MCF 10A (cell line): ENCODE measurements at places on chromosomes 2 and 18. TPM values are rescaled to one million over a fixed set of nuclear protein-coding genes. Genes with fewer than 3 reads are reported as not detected.

DNA sequence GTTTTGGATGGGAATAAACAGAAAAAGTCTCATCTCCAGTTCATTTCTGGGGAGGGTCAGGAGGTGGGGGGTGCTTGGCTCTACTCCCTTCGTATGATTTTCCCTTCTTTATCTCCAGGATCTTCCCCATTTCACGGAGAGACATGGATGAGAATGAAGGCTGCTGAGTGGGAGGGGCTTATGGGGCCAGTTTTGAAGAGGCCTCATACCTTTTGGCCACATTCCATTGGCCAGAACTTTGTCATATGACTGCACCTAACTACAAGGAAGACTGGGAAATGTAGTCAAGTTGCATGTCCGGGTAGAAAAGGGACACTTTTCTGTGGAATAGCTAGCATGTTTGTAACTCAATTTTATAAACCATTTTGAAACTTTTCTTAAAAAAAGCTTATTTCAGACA lies 117.6 kb downstream of the NEDD4L start:
- DNase-seq = peak; percentile 35
- H3K4me1 ChIP-seq = no peaks in the 10 kb centered on the region
- no peak overlapping the region for H3K27ac ChIP-seq
- H3K27me3 ChIP-seq = no peaks in the 10 kb centered on the region
- H3K4me3 ChIP-seq = no peak overlapping the region

DNA sequence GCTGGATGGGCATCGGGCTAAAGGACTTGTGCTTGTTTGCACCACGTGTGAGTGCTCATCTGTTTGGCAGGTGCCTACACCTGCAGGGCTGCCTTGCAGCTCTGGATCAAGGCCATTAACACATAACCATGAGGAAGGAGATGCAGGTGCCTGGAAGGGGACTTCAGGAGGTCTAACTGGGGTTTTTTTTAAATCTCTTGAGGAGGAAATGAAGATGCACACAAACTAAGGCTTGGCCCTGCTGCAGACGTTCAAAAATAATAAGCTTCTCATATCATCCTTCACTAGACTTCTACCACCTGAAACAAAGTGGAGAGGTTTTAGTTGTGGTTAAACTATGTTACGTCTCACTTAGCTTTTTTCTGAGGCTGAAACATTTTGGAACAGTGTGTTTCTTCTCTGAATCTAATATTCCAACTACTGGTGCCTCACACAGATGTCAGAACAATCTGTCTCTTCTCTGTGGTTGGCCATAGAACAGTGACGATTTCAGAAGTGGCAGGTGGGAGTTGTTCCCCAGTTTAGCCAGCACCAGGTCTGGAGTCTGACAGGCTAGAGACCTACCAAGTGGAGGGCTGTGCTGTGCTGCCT lies 36.5 kb downstream of the BCL2L11 start:
- H3K4me1 ChIP-seq = peaks cover 34% of the 10 kb centered on the region
- H3K27me3 ChIP-seq = no peaks in the 10 kb centered on the region
- DNase-seq = no peak

DNA sequence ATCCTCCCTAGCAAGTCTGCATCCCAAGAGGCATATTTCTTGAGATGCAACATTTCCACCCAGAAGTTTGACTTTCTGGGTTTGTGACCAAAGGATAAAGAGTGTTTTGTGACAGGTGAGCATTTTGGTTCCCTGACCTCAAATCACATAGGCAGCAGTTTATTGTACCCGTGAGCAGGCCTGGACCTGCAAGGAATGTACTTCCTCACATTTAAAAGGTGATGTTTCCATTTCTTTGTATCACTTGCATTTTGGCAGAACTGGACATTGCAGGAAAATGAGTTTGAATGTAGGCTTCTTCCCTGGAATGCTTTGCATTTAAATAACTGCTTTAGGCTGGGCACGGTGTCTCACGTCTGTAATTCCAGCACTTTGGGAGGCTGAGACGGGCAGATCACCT lies 160.7 kb downstream of the ALPK2 start:
- H3K27ac ChIP-seq = no peak overlapping the region
- H3K36me3 ChIP-seq = peaks cover 5% of the 10 kb centered on the region
- DNase-seq = peak; percentile 31
- no peaks in the 10 kb centered on the region for H3K27me3 ChIP-seq

DNA sequence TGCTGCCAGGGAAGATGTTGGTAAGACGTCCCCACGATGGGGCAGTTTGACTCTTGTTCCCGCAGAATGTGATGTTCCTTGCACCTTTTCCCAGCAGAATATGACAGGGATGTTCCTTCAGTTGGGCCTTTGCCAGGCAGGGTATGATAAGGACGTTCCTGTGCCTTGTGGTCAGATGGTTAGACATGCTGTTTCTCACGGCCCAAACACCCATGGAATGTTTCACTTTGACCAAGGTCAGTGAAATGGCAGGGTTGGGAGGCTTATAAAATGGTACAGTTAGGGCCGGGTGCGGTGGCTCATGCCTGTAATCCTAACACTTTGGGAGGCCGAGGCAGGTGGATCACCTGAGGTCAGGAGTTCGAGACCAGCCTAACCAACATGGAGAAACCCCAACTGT lies 40.3 kb upstream of the YPEL5 start:
- DNase-seq = no peak
- H3K27ac ChIP-seq = no peak overlapping the region
- H3K36me3 ChIP-seq = no peaks in the 10 kb centered on the region
- no peak overlapping the region for H3K4me3 ChIP-seq

DNA sequence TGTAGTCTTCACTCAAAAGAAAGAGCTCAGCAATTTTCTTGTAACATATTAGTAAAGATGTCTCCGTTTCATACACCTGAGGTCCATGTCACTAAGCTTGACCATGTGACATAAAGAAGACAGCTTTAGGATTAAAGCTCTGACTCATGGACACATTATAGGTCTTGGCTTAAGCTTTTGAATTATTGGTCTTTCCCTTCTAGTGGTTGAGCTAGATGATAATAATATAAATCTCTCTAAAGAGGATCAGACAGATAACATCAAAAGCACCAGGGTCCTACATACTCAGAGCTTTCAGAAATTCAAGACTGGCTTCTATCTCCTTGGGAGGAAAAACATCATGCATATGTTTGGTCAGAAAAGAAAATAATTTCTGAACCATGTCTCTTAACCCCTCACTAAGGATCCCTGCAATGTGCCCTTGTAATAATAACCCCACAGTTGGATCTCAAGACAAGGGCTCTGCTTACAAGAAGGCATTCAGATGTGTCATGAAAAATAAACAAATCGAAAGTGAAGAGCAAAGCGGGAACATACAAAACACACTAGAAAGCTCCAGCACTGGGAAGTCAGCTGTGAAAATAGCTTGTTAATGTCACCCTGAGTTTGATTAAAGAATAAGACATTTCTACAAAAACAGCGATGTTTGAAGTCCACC lies 174.5 kb downstream of the PID1 start:
- H3K27ac ChIP-seq = no peak overlapping the region
- no peak for DNase-seq
- H3K4me3 ChIP-seq = no peak overlapping the region
- peaks cover 12% of the 10 kb centered on the region for H3K4me1 ChIP-seq
- peaks cover 28% of the 10 kb centered on the region for H3K36me3 ChIP-seq

DNA sequence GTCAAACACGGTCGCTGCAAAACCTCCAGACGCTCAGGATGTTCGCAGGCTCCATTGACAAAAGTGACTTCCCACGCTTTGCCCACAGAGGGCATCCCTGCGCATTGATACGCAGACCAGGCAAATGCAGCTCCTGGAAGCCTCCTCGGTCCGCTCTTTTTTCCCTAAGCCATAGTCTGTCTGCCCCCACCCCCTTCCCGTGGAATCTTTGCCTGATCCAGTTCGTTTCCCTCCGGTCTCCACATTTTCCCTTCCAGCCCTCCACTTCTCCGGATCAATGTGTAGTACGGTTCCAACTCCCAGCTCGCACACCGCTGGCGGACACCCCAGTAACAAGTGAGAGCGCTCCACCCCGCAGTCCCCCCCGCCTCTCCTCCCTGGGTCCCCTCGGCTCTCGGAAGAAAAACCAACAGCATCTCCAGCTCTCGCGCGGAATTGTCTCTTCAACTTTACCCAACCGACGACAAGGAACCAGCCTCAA lies at the start of gene DCC:
TSS of gene DCC (plus strand) at position 307 of the 481 bp plus-strand sequence. CDS start 591 bp downstream, outside the sequence.
- H3K4me1 ChIP-seq = no peaks in the 10 kb centered on the region
- H3K36me3 ChIP-seq = no peaks in the 10 kb centered on the region
- H3K27me3 ChIP-seq = no peaks in the 10 kb centered on the region
- peak; percentile 6 for DNase-seq

DNA sequence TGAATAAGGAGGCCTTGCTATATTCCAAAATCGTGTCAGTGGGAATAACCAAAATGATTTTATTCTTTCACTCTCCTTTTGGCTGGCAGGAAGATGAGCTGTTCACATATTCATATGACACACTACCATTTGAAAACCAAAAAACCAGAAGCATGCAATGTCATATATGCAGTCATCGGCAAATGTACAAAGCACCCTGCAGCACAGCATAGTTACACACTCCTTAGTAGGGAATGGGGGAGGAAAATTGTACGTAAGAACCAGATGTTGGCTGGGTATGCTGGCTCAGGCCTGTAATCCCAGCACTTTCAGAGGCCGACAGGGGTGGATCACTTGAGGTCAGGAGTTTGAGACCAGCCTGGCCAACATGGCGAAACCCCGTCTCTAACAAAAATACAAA lies 176.6 kb downstream of the GFPT1 start:
- DNase-seq = no peak
- no peak overlapping the region for H3K4me3 ChIP-seq
- no peaks in the 10 kb centered on the region for H3K27me3 ChIP-seq
- peaks cover 8% of the 10 kb centered on the region for H3K36me3 ChIP-seq
- H3K4me1 ChIP-seq = peaks cover 9% of the 10 kb centered on the region
- no peak overlapping the region for H3K27ac ChIP-seq

- H3K36me3 ChIP-seq = no peaks in the 10 kb centered on the region
- H3K27ac ChIP-seq = no peak overlapping the region
- no peak overlapping the region for H3K4me3 ChIP-seq
- DNase-seq = no peak
Measured at GRCh38 chr2:194090251-194090905, 1566.6 kb upstream of the SLC39A10 start.

DNA sequence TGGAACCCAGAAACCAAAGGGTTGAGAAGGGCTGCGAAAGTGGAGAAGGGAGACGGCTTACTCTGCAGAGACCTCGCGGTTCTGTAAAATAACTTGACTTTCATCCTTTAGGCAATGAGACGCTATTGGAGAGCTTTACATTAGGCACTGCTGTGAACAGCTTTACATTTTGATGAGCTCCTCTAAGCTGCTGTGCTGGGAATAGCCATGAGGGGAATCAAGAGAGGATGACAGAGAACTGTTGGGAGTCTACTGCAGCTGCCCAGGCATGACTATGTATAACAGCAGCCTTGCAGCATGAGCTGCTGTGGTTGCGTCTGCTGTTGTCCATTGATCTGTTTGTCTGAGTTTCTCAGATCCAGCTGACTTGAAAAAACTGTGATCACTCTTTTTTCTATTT lies 310.8 kb upstream of the MAP2 start:
- H3K27me3 ChIP-seq = peaks cover 9% of the 10 kb centered on the region
- no peaks in the 10 kb centered on the region for H3K36me3 ChIP-seq
- H3K4me3 ChIP-seq = no peak overlapping the region
- no peak overlapping the region for H3K27ac ChIP-seq

DNA sequence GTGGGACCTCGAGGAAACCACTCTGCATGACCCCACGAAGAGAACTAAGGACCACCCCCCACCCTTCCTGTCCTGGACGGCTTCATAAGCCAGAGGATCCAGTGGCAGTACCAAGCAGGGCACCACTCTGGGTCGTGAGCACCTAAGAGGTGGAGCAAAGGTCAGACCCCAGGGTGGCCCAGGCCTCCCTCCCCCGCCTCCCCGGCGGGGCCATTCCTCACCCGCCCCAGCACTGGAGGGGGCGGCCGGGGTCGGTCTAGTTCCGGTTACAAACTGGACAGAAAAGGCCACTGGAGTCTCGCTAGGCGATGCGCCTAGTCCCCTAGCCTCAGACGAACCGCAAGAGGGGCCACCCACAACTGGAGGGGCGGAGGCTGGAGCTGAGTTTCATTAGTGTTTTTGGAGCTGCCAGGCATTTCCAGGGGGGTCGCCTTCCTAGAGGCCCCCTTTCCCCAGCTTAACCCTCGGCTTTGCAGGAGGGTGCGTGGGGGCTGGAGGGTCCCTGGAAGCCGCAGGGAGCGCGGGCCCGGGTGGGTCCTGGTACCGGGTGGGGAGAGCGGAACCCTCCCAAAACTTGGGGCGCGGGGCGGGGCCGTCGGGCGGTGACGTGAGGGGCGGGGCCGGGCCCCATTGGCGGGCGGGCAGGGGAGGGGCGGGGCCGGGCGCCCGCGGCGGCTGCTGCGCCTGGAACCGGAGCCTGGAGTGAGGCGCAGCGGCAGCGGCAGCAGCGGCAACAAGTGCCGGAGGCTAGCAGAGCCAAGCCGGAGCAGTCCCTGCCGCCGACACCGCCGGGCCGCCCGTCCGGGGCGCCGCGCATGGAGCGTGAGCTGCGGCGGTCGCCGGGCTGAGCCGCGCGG lies at the start of gene B3GNT2:
TSS of gene B3GNT2 (plus strand) at position 695 of the 857 bp plus-strand sequence. CDS start 26,106 bp downstream, outside the sequence.
- peak; percentile 71 for DNase-seq
- H3K4me1 ChIP-seq = peaks cover 20% of the 10 kb centered on the region
- H3K36me3 ChIP-seq = no peaks in the 10 kb centered on the region
- H3K27me3 ChIP-seq = no peaks in the 10 kb centered on the region

DNA sequence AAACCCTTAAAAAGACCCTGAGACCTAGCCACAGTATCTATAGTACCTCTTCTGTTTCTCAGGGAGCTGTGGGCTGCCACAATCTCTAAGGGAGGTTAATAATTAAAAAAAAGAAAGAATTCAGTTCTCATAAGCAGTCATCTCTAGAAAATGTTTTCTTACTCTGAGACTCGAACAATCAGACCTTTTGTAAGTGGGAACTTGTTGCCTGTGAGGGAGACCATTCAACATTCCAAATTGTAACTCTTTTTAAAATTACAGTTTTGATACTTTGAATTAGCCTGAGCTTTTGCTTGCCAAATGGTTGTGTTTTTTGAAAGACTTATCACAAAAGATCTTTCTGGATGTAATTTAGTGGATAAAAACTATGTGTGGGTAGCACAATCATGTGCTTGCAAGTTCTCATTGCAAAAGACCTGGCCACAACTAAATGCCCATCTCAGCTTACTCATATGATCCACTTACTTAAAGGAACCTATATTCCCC lies 33.3 kb downstream of the IL1R2 start:
- H3K36me3 ChIP-seq = no peaks in the 10 kb centered on the region
- no peaks in the 10 kb centered on the region for H3K27me3 ChIP-seq
- peak overlapping the region; percentile 69 for H3K27ac ChIP-seq

GRCh38 chr2:33488715-33489540 lies 12.5 kb downstream of the RASGRP3 start:
- H3K4me3 ChIP-seq = no peak overlapping the region
- no peaks in the 10 kb centered on the region for H3K36me3 ChIP-seq
- no peaks in the 10 kb centered on the region for H3K27me3 ChIP-seq
- H3K27ac ChIP-seq = no peak overlapping the region
- H3K4me1 ChIP-seq = no peaks in the 10 kb centered on the region

The VWC2L gene
- total RNA-seq = not detected in 2 replicates

The SMAD2 gene
- total RNA-seq = 148 and 167 TPM in 2 replicates

The STARD6 gene
- not detected in 2 replicates for total RNA-seq

The CDK5R2 gene
- total RNA-seq = not detected in 2 replicates

The TXNDC2 gene
- not detected in 2 replicates for total RNA-seq

The SKOR2 gene
- total RNA-seq = not detected in 2 replicates

The SCN9A gene
- 1.3 and 1.9 TPM in 2 replicates for total RNA-seq
